Astrocyte (in vitro differentiated cells and primary cell): ENCODE measurements at places on chromosomes 2 and 18. TPM values are rescaled to one million over a fixed set of nuclear protein-coding genes. Genes with fewer than 3 reads are reported as not detected.

DHRS9 gene
- not detected in 2 replicates for total RNA-seq

CPLX4 gene
- total RNA-seq, result not detected in 2 replicates

RAPGEF4 gene
- 0.62 and 1.1 TPM in 2 replicates for total RNA-seq

AGFG1 gene
- total RNA-seq, result 84.1 and 87.9 TPM in 2 replicates

AP1S3 gene
- 11.1 and 14.3 TPM in 2 replicates for total RNA-seq

HRH4 gene
- 0.17 and 0.25 TPM in 2 replicates for total RNA-seq

HOXD4 gene
- total RNA-seq, result not detected in 2 replicates

RAD51AP2 gene
- 0.10 TPM in 1 of 2 replicates, not detected in the other for total RNA-seq

C18orf54 gene
- 7.6 and 10.2 TPM in 2 replicates for total RNA-seq

ZNF892 gene
- total RNA-seq, result 4.8 and 5.9 TPM in 2 replicates

TTN gene
- total RNA-seq, result 0.50 and 0.53 TPM in 2 replicates

POTEJ gene
- total RNA-seq, result not detected in 2 replicates

ACVR1 gene
- total RNA-seq, result 45.9 and 54.6 TPM in 2 replicates

OTOS gene
- total RNA-seq, result not detected in 2 replicates

FTCDNL1 gene
- total RNA-seq, result 0.45 and 0.48 TPM in 2 replicates

C1QL2 gene
- total RNA-seq, result 0.20 TPM in 1 of 2 replicates, not detected in the other

GCG gene
- total RNA-seq, result not detected in 2 replicates

UGT1A4 gene
- total RNA-seq, result not detected in 2 replicates

CACNB4 gene
- total RNA-seq, result 1.8 and 2.9 TPM in 2 replicates

CCDC141 gene
- 0.18 TPM in 1 of 2 replicates, not detected in the other for total RNA-seq

DRC1 gene
- total RNA-seq, result 0.27 and 0.41 TPM in 2 replicates

FAM237A gene
- total RNA-seq, result not detected in 2 replicates
